ENCODE measurements at places on chromosomes 13 and 19.

GRCh38 chr13:28503182-28503967 is 8.4 kb upstream of the FLT1 start:
- DNase-seq = no peak

DNA sequence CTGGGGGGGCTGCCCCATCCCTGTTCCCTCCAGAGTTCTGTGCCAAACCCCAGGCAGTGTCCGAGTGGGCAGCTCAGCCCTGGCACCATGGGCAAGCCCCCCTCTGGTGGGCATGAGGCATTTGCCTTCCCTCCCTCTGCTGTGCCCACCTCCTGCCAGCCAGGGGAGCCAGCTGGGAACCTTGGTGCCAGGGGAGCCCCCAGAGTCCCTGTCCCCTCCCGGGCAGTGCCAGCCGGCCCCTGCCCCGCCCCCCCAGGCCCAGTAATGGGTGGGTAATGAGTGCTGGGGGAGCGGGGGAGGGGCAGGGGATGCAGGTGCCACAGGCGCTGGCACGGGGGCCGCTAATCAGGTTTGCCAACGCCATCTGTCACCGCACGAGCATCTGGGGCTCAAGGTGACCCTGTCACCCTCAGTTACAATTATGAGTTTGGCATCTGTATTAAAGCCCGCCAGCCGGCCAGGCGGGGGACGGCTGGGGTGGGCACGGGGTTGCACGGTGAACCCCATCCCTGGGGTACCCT is 5.9 kb downstream of the DAND5 start:
- no peak for DNase-seq

DNA sequence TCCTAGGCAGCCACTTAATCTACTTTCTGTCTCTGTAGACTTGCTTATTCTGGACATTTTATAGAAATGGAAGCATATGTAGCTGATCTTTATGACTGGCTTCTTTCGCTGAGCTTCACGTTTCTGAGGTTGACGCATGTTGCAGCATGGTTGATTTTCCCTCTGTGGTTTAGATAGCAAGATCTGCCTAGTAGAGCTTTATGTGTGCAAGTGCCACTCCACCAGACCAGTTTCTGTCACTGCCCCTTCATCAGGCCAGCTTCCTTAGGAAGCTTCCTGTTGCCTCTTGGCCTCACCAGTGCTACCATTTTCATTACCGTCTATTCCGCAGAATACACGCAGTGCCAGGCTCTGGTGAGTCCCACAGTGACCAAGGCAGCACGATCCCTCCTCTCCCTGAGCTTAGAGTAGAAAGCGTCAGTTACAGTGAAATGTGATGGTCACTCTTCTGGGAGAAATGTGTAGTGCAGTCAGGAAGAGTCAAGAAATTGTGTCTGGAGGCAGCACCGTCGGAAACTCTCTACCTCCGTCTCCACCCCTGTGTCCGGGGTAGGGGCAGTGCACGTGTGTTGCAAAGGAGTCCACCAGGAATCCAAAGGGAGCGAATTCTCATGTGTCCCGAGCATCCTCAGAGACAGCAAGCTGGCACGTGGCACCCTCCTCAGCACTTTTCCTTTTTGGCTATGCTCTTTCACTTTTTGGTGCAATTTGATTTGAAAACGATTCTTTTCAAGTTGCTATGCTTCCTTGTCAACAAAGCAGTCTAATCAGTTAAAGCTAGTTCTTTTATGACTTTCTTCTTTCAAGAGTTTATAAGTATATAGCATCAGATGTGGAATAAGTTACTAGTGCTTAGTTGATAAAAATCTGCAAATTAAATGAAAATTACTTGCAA is 45.4 kb upstream of the GPR183 start:
- DNase-seq = no peak

DNA sequence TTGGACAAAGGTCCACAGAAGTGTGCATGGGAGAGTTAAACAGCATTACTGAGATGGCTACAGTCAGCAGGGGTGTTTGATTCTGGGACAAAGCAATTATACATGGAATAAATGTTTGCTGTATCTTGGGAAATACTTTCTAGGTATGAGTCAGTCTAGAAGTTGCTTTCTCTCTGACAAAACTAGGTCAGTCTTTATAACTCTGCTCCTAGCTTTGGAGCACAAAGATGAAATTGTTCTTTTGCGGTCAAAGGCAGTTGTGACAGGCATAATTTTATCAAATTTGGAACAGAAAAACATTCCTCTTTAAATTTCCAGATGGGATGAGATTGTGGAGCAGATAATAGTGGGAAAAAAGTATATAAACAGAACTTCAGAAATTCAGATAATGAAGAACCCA is 1045.4 kb upstream of the MIR17HG start:
- no peak for DNase-seq

GRCh38 chr19:33114312-33114711 is 17.6 kb upstream of the WDR88 start:
- no peak for DNase-seq

DNA sequence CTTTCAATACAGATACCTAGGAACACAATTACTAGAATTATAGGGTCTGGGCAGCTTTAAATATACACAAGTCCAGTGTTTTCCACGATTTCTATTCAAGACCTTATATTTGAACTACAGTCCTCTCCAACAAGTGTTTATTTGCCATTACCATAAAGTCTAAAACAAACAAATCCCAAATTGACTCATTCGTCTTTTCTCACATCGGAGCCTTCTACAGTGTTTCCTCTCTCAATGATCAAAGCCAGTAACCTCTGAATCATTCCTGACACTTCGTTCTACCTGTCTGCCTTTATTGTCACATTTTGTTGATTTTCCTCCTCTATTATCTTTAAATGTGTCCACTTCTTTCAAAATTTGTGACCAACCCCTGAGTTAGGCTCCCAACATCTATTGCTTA is 1356.5 kb upstream of the SLC10A2 start:
- DNase-seq = no peak

- no peak for DNase-seq
These were observed 37.2 kb upstream of the SOHLH2 start for GRCh38 chr13:36251526-36251925.

DNA sequence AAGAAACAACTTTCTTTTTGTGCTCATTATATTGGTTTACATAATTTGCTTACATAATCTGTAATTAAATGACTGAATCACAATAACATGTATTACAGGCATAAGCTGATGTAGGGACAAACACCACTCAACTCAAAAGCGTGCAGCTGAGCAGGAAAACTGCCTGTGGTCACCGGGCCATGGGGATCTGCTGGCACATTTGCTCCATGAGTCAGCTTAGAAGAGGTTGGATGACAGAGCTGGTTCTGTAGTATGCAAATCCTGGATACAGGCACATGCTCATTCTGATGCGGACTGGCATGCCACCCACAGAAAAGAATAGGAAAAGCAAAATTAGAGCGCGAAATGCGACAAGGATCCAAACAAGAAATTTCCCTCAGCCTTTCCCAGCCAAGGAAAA is 128.6 kb downstream of the USP12 start:
- DNase-seq = no peak
